ENCODE measurements at places on chromosomes 5 and 9.

GRCh38 chr5:154997746-154998145 lies 15.8 kb upstream of the KIF4B start:
- no peak for DNase-seq

- no peak for DNase-seq
Observed at GRCh38 chr9:89498852-89499480, 1.1 kb upstream of the SEMA4D start.

DNA sequence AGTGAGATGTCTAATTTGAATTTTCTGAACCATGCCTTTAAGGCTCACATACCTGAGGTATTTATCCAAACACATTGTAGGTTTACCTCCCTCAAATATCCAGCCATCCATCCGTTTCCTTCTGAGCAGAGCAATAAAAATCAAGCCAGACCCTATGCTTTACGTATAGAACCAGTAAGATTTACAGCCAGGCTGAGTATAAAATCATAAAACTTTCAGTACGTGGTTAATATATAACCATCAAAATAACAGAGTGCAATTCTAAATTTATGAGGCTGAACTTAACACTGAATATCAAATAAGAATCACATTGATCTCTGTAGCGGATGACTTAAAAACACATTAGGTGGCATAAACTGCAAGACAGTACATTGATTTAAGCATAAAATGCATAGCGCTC lies 877.9 kb upstream of the WWC1 start:
- no peak for DNase-seq

DNA sequence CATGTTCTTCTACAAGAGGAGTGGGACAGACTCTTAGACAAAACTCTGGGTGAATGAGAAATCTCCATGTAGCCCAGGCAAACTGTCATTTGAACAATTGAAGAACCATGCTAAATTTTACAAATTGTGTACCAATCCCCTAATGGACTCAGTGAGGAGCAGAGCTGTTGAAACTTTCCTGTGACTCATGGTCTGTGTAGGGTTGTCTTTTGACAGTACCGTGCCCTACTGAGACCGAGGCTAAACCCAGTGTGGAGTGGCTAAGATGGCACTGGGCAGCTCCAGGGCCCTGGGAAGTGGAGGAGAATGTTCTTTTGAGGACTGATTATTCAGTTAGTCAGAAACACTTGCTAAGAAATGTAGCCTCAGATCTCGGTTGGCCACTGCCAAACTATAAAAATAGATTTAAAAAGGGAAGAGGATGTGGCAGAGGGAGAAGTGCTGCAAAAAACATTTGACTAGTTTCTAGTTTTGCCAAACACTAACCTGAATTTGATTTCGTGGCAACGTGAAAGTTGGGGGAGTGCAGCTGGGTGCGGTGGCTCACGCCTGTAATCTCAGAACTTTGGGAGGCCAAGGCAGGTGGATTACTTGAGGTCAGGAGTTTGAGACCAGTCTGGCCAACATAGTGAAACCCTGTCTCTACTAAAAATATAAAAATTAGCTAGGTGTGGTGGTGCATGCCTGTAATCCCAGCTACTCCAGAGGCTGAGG lies 24.7 kb downstream of the POU4F3 start:
- no peak for DNase-seq

DNA sequence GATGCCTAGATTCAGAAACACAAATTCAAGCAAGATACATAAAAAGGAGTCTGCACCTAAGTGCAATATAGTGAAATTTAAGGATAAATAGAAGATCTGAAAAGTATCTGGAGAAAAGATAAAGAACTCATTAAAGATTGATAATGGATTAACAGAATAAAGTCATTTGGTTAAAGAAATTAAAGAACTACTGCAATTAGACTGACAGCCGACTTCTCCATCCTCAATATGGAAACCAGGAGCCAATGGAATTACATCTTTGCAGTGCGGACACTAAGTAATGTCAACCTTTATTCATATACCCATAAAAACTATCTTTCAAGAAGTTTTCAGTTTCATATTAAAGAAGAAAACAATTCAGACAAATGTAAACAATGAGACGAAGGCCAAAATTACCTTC lies 81.0 kb downstream of the MRPL36 start:
- DNase-seq: no peak

- no peak for DNase-seq
Observed at GRCh38 chr5:14672484-14673394, 8.2 kb downstream of the OTULIN start.

DNA sequence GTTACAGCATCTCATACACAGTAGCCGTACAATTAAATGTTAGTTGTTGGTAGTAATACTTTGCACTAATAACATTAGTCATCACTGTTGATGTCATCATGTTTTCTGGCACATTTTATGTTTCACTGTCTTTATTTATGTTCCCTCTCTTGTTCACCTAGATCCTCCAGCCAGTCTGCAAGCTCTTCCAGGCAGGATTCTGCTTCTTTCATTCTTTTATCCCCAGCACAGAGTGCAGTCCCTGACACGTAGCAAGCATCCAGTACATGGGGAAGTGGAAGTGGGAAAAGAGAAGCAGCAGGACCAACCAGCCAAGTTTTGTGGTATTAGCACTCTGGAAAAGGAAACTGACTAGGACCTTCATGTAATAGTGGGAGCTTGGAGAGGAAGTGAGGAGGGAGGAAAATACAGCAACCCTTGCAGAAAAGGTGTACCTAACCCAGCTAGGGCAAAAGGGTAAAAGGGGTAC lies 89.7 kb upstream of the SLC44A1 start:
- no peak for DNase-seq

DNA sequence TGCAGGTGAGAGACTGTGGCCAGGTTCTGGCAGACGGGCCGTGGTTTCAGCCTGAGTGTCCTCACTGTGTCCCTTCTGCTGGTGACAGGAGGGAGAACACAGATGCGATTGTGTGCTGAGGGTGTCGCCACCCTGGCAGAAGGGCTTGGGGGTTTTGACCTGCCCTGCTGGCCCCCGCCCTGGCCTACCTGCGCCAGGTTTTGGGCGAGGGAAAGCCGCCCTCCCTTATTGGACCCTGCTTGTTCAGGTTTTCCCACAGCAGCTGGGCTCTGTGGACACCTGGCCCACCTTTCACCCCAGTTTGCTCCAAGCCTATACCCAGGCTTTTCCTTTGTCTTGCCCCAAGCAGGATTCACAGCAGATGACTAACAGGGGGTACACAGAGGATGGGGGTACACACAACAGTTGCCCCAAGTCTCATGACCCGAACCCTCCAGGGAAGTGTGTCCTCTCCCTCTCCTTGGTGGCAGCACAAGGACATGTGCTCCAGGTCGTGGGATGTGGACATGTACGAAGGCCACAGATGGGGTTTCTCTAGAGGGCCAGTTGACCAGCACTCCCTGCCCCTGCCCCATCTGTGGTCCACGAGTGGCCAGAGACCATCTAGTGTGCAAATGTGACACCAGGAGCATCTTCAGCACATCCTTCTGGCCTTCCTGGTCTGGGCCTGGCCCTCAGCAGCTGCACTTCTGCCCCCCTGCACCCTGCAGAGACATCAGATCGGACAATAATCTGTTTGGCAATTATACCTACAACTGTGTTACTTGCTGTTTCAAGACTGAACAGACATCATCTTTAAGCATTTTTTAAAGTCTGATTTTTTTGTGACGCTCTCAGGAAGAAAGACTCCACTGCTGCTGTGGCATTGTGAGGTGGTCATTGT lies 265.8 kb upstream of the IRX4 start:
- DNase-seq: no peak

DNA sequence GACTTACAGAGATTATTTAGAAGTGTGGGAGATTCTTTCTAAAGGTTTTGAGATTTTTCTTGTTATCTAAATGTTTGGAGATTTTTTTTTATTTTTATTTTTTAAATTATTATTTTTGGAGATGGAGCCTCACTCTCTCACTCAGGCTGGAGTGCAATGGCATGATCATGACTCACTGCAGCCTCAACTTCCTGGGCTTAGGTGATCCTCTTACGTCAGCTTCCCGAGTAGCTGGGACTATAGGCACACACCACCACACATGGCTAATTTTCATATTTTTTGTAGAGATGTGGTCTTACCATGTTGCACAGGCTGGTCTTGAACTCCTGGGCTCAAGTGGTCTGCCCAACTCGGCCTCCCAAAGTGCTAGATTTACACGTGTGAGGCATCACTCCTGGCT lies 694.5 kb downstream of the TLE1 start:
- DNase-seq: no peak

DNA sequence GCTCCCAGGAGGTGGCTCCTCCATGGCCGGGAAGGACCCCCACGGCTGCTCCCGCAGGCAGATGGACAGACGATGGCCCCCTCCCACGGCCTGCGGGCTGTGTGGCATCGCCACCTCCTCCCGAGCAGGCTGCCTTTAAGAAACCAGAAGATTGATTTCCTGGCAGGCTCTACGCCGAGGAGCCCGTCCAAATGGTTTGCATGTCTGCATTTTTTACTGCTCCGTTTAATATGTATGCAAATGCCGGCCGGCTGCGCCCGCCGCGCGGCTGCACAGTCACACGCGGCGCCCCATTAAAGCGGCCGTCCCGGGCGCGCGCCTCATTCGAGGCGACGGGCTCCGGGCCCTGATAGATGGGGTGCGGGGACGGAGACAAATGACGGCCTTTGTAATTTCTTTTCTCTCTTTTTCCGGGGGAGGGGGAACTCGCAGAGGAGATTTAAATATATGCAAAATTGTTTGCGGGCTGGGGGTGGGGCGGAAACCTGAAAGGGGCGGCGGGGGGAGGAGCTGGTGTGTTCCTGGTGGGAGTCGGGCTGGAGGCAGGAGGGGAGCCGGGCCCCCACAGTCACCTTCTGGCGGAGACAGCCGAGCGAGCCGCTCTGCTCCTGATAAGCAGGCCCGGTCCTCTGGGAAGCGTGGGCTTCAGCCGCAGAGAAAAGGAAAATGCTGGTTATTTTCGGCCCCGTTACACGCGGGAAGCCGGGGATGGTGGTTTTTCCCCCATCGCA lies 158.7 kb upstream of the IER5L start:
- DNase-seq: peak; percentile 48
